Mesothelial cell of epicardium (in vitro differentiated cells): ENCODE measurements at places on chromosomes 1 and 21. TPM values are rescaled to one million over a fixed set of nuclear protein-coding genes. Genes with fewer than 3 reads are reported as not detected.

DNA sequence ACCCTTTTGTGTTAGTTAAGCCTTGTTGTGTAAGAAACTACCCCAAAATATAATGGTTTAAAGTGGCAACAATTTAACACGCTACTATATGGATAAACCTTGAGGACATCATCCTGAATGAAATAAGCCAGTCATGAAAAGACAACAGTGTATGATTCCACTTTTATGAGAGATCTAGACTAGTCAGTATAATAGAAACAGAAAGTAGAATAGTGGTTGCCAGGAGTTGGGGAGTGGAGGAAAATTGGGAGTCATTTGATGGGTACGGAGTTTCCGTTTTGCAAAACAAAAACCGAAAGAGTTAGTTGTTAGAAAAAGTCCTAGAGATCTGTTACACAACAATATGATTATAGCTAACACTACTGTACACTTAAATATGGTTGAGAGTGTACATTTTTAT is 16.0 kb upstream of the CHIA start:
- no peaks in the 10 kb centered on the region for H3K36me3 ChIP-seq
- no peaks in the 10 kb centered on the region for H3K4me1 ChIP-seq
- DNase-seq = no peak
- no peak overlapping the region for H3K4me3 ChIP-seq
- no peaks in the 10 kb centered on the region for H3K27me3 ChIP-seq
- no peak overlapping the region for H3K27ac ChIP-seq

DNA sequence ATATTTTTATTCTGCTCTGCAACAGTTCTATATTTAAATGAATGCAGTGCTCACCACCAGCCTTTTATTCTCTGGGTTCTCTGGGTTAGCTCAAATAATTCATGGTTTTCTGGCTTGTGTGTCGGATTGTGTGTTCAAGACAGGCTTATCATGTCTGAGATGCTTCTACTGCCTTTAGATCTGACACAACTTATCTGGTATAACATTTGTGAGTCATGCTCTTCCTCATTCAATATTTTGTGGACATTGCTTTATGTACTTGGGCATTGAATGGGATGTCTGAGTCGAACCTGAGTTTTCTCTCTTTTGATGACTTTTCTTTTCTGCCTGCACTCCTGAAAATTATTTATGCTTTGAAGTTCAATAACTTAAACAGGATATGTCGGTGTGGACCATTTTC is 17.6 kb upstream of the PKP1 start:
- no peak overlapping the region for H3K27ac ChIP-seq
- DNase-seq = no peak
- peaks cover 36% of the 10 kb centered on the region for H3K4me1 ChIP-seq
- no peaks in the 10 kb centered on the region for H3K36me3 ChIP-seq

GRCh38 chr21:24208562-24209260 is 1398.6 kb downstream of the MRPL39 start:
- H3K27ac ChIP-seq = no peak overlapping the region
- no peaks in the 10 kb centered on the region for H3K36me3 ChIP-seq
- no peaks in the 10 kb centered on the region for H3K27me3 ChIP-seq
- H3K4me1 ChIP-seq = no peaks in the 10 kb centered on the region
- H3K4me3 ChIP-seq = no peak overlapping the region

FCGR1A gene
- not detected in 3 replicates for total RNA-seq

NECTIN4 gene
- 29.9 to 31.5 TPM (median 30.6 TPM) in 3 replicates for total RNA-seq

GRCh38 chr1:44776730-44777068 is 1.4 kb downstream of the RPS8 start:
- peaks cover 32% of the 10 kb centered on the region for H3K36me3 ChIP-seq
- peak overlapping the region; percentile 99 for H3K27ac ChIP-seq

- no peaks in the 10 kb centered on the region for H3K36me3 ChIP-seq
- H3K4me1 ChIP-seq = peaks cover 15% of the 10 kb centered on the region
- no peak overlapping the region for H3K4me3 ChIP-seq
- no peak overlapping the region for H3K27ac ChIP-seq
- no peaks in the 10 kb centered on the region for H3K27me3 ChIP-seq
Measured at GRCh38 chr1:223621312-223621734, 44.2 kb downstream of the CAPN8 start.

DNA sequence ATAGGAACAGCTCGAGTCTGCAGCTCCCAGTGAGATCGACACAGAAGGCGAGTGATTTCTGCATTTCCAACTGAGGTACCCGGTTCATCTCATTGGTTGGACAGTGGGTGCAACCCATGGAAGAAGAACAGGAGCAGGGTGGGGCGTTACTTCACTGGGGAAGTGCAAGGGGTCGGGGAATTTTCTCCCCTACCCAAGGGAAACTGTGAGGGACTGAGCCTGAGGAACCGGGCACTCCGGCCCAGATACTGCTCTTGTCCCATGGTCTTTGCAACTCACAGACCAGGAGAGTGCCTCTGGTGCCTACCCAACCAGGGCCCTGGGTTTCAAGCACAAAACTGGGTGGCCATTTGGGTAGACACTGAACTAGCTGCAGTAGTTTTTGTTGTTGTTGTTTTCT is 307.1 kb downstream of the AMY1C start:
- no peak overlapping the region for H3K27ac ChIP-seq
- H3K4me3 ChIP-seq = no peak overlapping the region
- DNase-seq = no peak
- H3K4me1 ChIP-seq = no peaks in the 10 kb centered on the region

DNA sequence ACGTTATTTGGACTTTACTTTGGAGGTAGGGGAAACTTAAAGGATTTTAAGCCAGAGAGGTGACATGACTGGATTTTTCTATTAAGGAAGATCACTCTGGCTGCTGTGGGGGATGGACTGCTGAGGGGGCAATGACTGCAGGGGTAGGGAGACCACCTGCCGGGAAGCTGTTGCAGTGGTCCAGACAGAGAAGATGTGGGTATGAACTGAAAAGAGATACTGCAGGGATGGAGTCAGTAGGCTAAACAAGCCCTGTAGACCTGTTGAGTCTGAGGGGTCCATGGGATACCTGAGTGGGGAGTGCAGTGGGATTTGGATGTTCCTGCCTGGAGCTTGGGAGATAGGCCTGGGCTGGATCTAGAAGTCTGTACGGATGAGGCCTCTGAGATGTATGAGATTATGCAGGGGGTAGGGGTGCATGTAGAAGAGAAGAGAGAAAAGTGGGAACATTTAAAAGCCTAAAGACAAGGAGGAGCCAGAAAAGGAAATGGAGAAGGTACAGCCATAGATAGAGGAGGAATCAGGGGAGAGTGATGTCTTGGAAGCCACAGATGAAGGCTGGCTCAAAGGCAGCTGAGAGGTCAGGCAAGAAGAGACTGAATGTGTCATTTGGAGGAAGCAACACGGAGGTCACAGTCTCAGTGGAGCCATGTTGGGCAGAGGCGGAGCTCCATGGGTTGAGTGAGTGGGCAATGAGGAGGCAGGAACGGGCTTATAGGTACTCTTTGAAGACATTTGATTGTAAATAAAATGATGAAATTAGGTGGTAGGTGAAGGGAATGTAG is 25.9 kb upstream of the KCNA2 start:
- H3K4me1 ChIP-seq = no peaks in the 10 kb centered on the region
- H3K27ac ChIP-seq = no peak overlapping the region
- no peak overlapping the region for H3K4me3 ChIP-seq
- peaks cover 46% of the 10 kb centered on the region for H3K27me3 ChIP-seq
- no peak for DNase-seq

DNA sequence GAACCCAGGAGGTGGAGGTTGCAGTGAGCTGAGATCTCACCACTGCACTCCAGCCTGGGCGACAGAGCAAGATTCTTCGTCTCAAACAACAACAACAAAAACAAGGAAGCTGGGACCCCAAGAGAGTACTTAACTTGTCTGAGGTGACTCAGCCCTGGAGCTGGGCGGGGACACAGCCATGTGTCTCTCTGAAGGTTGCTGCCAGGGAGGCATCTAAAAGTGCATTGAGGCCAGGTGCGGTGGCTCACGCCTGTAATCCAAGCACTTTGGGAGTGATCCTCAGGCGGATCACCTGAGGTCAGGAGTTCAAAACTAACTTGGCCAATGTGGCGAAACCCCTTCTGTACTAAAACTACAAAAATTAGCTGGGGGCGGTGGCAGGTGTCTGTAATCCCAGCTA is 7.7 kb downstream of the IFI6 start:
- H3K27ac ChIP-seq = no peak overlapping the region
- H3K36me3 ChIP-seq = peaks cover 14% of the 10 kb centered on the region
- no peak for DNase-seq
- H3K4me3 ChIP-seq = no peak overlapping the region

NTMT2 gene
- 0.23 TPM in 1 of 3 replicates, not detected in the others for total RNA-seq

DNA sequence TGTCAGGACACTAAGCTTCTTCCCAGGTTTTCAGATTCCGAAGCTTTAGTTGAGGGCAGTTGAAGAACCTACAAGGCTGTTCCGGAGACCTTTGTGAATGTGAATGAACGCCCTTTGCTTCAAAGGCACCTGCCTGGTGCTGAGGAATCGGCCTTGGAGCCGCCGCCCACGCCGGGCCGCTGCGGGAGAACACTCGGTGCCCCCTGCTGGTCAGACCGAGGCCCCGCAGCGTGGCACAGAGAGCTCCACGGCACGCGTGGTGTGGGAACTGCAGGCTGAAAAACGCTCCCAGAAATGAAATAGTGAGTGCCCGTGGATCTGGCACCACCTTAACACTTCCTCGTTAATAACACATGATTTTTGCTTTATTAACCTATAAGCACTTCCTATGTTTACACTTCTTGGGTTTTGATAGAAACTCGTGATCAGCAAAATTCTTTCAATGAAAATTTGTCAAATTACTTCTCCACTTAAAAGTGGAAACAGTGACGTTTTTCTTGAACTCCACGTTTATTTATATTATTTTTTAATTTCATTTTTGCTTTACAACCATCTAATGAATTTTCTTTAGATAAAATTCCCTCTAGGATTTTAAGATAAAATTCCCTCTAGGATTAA is 460.6 kb downstream of the DSCAM start:
- no peak overlapping the region for H3K4me3 ChIP-seq
- DNase-seq = peak; percentile 43
- no peak overlapping the region for H3K27ac ChIP-seq
- H3K36me3 ChIP-seq = no peaks in the 10 kb centered on the region

EPS8L3 gene
- 0.13 to 0.34 TPM in 2 of 3 replicates, not detected in the other for total RNA-seq

SMIM1 gene
- 10.1 to 12.1 TPM (median 11.6 TPM) in 3 replicates for total RNA-seq

GRCh38 chr1:12596007-12596821 is 21.8 kb downstream of the DHRS3 start:
- no peaks in the 10 kb centered on the region for H3K27me3 ChIP-seq
- peak overlapping the region; percentile 96 for H3K27ac ChIP-seq
- peaks cover 89% of the 10 kb centered on the region for H3K4me1 ChIP-seq
- peak overlapping the region; percentile 55 for H3K4me3 ChIP-seq
- DNase-seq = peak; percentile 56
- peaks cover 19% of the 10 kb centered on the region for H3K36me3 ChIP-seq

- peaks cover 24% of the 10 kb centered on the region for H3K36me3 ChIP-seq
- no peak overlapping the region for H3K4me3 ChIP-seq
- peak overlapping the region; percentile 0 for H3K27ac ChIP-seq
Measured at GRCh38 chr1:40241362-40241761, 6.4 kb upstream of the TMCO2 start.

GRCh38 chr1:1867164-1867563 is 23.7 kb downstream of the GNB1 start:
- no peak overlapping the region for H3K27ac ChIP-seq
- H3K36me3 ChIP-seq = peaks cover 17% of the 10 kb centered on the region
- DNase-seq = no peak
- no peak overlapping the region for H3K4me3 ChIP-seq

DNA sequence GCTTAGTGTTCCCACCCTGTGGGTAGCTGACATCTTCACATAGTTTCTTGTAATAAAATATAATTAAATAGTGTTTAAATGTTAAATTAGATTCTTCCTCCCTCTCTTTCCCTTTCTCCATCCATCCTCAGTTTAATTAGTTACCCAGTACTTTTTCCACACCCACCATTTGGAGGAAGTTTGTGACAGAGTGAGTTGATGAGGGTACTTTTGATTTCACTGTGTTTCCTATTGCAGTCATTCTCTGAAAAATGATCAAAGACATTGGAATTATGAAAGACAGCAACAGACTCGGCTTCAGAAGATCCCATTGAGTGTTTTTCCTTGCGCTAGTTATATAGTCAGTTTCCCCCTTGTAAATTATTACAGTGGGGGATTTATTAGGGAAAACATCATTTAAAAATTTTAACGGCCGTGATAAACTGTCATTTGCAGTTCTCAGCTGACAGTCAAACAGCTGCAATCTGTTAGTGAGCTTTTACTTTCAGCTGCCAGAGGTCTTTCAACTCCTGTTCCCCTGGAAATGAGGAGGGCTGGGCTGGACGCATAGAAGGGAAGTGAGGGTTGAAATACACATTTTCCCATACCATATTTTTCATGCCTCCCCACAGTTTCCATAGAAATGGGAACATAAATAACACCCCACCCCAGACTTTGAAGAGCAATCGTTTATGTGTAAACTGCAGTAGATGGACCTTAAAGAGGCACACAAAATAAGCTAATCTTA is 61.3 kb upstream of the CACYBP start:
- H3K27ac ChIP-seq = peak overlapping the region; percentile 60
- H3K27me3 ChIP-seq = no peaks in the 10 kb centered on the region
- H3K4me3 ChIP-seq = no peak overlapping the region
- no peak for DNase-seq

DNA sequence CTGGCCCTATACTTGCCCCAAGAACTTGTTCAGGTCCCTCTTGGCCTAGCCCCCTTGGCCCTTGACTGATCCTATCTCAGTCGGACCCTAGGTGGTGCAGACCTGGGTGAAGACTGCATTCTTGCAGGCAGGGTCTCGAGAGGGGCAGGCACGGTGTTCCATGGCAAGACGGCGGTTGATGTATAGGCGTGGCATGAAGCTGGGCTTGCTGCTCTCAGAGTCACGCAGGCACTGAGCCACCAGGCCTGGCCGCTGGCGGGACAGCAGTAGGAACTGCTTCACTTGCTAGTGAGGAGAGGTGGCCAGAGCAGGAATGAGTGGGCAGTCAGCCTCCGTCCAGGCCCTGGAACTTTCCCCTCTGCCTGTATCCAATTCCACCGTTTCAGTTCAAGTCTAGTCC is 3.8 kb downstream of the HECTD3 start:
- no peak for DNase-seq
- peaks cover 26% of the 10 kb centered on the region for H3K36me3 ChIP-seq
- peaks cover 20% of the 10 kb centered on the region for H3K4me1 ChIP-seq
- no peak overlapping the region for H3K27ac ChIP-seq
- H3K4me3 ChIP-seq = no peak overlapping the region
- no peaks in the 10 kb centered on the region for H3K27me3 ChIP-seq
